Activated CD4-positive, alpha-beta T cell treated with anti-CD3 and anti-CD28 coated beads for 36 hours (primary cell): ENCODE measurements at places on chromosomes 13 and 19. TPM values are rescaled to one million over a fixed set of nuclear protein-coding genes. Genes with fewer than 3 reads are reported as not detected.

ATP1A3 gene
- 1.8 TPM for total RNA-seq

NCR1 gene
- total RNA-seq = not detected

KIR3DL2 gene
- 1.3 TPM for total RNA-seq

APOC4 gene
- not detected for total RNA-seq

NLRP4 gene
- total RNA-seq = not detected

WDR62 gene
- 14.3 TPM for total RNA-seq

FARP1 gene
- 0.40 TPM for total RNA-seq

RGS9BP gene
- total RNA-seq = 0.05 TPM
